ENCODE measurements at places on chromosomes 4 and X.

DNA sequence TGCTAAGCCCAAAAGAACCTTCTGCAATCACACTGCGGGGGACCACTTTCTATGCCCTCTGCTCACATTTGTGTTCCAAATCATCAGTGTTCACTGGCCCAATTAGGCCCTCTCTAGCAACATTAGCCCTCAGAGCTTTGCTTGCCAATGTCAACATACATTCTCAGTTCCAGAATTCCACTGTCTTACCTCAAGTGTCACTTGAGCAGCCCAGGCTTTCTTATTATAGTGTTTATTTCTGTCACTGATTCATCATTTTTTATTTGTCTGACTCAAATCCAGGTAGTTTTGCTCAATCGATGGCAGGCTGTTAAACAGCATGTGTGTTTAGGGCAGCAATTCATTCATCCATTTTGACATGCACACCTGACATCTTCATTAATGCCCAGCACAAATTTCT is 291.2 kb downstream of the TEX13A start:
- DNase-seq: no peak

- peak; percentile 18 for DNase-seq
Observed at GRCh38 chrX:151816934-151817333, 82.4 kb downstream of the CNGA2 start.

- DNase-seq: peak; percentile 55
Observed at GRCh38 chrX:34918856-34919255, 23.7 kb upstream of the FAM47B start.

DNA sequence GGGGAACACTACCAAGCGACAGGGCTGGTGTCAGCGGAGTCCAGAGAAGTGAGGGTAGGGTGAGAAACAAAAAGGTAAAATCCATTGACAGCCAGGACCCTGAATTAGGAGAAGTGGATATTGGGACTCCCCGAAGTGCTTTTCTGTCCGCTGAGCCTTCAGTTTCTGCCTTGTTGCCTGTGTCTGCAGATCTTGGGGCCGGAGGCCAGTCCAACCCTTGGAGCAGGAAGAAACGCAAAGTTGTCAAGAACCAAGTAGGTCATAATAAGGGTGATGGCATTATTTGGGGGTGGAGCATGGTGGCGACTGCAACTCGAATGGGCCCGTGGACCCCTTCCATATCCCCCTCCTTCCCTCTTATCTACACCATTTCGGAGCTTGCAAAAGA is 1.0 kb downstream of the ARMCX1 start:
- no peak for DNase-seq

DNA sequence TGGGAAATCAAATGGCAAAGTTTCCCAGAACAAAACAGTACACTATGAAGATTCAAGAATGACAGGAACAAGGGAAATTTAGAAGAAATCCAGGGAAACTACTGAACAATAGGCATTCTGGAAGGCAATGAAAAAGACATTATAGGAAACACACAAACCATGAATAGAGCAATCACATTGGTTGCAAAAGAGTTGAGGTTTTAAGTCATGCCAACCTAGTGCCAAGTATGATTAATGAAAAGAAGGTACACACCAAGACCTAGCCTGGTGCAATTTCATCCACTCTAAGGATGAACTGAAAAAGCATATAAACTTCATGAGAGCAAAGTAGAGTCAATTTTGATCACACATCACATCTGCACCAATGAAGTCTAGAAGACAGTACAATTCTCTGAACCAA is 326.9 kb downstream of the PDHA2 start:
- peak; percentile 5 for DNase-seq

GRCh38 chr4:86641516-86642090 is 47.5 kb downstream of the PTPN13 start:
- no peak for DNase-seq

- DNase-seq: no peak
Observed at GRCh38 chr4:16113741-16114140, 29.9 kb upstream of the PROM1 start.

DNA sequence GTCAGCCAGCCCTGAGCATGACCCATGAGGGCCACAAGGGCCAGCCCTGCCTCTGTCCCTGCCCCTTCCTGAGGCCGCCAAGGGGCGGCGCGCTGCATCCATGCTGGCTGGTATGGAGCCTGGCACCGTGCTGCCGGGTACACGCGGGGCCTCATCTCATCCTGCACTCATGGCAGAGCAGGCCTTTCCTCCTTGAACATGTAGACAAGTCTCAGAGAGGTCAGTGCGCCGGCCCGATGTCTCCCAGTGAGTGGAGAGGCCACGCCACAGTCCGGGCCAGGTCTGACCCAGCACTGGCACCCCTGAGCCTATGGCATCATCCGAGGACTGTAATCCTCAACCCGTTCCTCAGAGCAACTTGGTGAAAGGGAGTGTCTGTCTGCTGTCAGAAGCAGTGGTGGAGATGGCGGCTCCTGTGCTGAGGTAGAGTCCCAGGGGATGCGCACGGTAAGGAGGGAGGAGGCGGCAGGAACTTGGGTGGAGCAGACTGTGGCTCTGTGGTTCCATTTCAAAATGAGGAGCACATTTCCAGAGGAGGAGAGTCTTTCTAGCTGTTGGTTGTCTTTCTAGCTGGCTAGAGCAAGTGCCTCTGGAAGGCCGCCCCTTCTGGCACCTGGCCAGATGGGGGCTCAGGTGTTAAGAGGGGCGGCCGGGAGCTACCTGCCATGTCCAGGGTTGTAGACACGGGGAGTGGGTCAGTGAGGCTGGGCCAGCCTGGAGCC is 32.8 kb downstream of the TRMT44 start:
- DNase-seq: no peak

- peak; percentile 62 for DNase-seq
Observed at GRCh38 chr4:169272265-169272886, 1.6 kb upstream of the SH3RF1 start.

DNA sequence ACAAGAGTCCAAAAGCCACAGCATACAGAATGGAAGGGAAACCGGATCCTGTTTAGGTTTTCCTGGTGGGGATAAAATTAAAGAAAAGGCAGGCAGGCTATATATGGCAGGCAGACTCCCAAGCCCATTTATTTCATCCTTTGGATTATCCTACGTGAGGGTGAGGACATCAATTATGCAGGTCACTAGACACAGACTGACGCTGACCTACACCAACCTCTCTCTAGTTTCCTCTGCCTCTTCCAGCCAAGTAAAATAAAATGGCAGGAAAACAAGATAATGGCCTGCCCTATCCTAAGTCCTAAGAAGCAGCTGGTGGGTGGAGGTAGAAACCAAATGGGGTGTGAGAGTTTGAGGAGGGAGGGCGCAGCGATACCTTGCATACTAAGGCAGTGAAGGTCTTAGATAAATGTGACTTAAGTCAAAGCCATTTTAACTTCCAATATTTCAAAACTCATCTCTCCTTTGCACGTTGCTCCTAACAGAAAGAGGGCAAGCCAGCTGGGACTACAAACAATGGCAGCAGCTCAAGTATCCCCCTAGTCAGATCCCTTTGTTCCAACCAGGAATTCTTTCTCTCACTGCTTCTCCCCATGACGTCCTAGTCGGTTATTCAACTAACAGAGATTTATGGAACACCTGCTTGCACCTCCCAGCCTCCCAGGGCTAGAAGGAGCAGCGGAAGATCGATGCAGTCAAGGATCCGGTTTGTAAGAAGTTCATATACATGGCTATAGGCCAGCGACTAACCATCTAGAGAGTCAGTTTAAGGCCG is 72.8 kb downstream of the IRF2 start:
- no peak for DNase-seq

- DNase-seq: peak; percentile 85
Observed at GRCh38 chr4:13322681-13323101, 161.4 kb downstream of the RAB28 start.

All from astrocyte of the hippocampus (primary cell).